ENCODE measurements at places on chromosomes 11 and 22. TPM values are rescaled to one million over a fixed set of nuclear protein-coding genes. Genes with fewer than 3 reads are reported as not detected.

DNA sequence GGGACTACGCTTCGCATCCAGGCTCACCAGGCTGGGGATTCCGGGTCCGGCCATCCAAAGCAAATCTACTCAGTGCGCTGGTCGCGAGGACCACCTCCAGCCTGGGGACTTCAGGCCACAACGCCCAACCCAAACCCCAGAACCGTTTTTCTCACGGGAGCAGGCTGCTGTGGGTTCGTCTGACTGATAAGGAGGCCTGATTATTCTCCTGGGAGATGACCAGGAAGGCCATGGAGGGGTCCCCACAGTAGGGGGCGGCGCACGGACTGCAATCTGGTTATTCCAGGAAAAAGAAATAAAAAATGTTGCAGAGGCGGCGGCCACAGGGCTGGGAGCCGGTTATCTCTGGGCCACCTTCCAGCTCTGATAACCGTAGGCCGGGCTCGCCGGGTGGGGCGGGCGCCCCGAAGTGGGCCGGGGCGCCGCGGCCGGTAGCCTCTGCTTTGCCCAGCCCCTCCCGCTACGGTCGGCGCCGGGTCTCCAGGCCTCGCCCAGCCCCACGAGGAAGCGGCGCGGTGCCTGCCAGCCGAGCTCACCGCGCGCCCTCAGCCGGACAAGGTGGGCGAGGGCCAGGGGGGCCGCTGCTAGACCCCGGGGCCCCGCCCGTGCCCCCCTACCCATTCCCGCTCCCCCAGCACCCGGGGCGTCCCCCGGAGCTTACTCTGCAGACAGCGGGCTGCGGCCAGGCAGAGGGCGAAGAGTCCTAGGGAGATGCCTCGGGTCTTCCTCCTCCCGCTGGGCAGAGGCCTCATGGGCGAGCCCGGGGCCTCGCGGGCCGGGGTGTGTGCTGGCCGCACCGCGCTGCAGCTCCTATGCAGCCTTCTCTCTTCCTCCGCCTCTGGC is 446 bp downstream of the VSTM5 start:
- H3K4me3 ChIP-seq: peak overlapping the region; percentile 37
- no peaks in the 10 kb centered on the region for H3K27me3 ChIP-seq
- no peaks in the 10 kb centered on the region for H3K4me1 ChIP-seq
- H3K27ac ChIP-seq: no peak overlapping the region
- no peaks in the 10 kb centered on the region for H3K36me3 ChIP-seq
- DNase-seq: peak; percentile 18

- H3K4me1 ChIP-seq: peaks cover 5% of the 10 kb centered on the region
- no peak overlapping the region for H3K27ac ChIP-seq
- H3K4me3 ChIP-seq: no peak overlapping the region
These were observed 21.6 kb upstream of the CSNK1E start for GRCh38 chr22:38338772-38339379.

Gene TUG1
- 65.8 TPM for total RNA-seq

Gene ADORA2A
- 10.9 TPM for total RNA-seq

GRCh38 chr22:31530823-31531195 is 34.5 kb downstream of the SFI1 start:
- H3K27ac ChIP-seq: no peak overlapping the region
- no peak for DNase-seq
- H3K4me1 ChIP-seq: peaks cover 4% of the 10 kb centered on the region
- H3K36me3 ChIP-seq: no peaks in the 10 kb centered on the region
- no peaks in the 10 kb centered on the region for H3K27me3 ChIP-seq
- no peak overlapping the region for H3K4me3 ChIP-seq

DNA sequence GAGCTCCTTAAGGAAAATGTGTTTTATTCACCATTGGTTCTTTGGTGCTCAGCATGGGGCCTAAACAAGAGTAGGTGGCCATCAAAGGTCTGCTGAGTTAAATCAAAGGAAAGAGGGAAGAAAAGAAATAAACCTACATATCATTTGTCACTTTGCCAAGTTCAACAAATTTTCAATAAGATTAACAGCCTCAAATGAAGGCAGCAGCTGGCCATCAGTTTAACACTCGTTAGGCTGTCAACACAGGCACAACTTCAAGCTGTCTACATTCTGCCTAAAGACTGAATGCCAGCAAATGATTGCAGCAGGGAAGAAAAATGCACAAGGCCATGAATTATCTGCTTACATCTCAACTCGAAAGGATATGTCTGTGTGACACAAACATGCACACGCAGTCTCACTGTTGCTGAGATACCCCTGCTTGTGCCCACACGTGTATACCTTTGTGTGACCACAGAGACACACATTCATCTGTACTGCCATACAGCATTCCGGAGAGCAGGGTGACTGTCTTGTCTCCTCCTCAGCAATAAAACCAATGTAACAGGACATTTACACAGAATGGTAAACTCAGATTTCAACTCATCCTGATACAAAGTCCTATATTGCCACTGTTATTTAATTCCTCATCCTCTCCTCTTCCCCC is 40.1 kb downstream of the TRIM66 start:
- no peak for DNase-seq
- H3K4me3 ChIP-seq: no peak overlapping the region
- H3K36me3 ChIP-seq: no peaks in the 10 kb centered on the region
- no peaks in the 10 kb centered on the region for H3K27me3 ChIP-seq
